ENCODE measurements at places on chromosomes 6 and 20. TPM values are rescaled to one million over a fixed set of nuclear protein-coding genes. Genes with fewer than 3 reads are reported as not detected.

Gene WFDC12
- polyA plus RNA-seq: 0.10 TPM

Gene ZNF334
- polyA plus RNA-seq: 2.0 TPM

DNA sequence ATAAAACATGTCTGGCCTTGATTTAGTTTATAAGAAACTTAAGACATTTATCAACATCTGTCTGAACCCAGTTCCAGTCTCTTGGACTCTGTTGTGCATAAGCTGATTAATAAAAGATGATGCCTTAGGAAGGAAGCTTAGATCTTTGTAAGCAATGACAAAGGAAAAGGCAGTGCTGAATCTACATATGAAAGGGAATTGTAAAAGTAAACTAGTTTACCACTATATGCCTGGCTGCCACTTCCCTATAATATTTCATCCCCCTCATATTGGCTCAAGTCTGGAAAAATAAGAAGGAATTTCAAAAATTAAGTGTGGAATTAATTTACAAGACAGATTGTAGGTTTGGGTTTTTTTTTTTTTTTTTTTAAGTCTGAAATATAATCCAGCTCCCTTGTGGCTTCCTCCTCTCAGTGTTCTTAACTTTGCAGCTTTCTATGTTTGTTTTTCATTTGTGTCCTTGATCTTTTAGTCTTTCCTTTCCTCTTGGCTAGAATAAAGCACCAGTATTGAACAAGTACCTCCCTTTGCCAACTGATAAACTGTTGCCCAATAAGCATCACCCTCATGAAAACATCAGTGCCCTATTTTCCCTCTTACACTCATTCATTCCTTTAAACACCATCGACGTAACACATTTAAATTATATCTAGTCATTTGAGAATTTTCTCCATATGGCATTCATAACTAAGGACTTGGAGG, 146.7 kb upstream of the TBX18 start:
- no peak for DNase-seq

GRCh38 chr6:169820358-169820757, 68.9 kb downstream of the ERMARD start:
- no peak for DNase-seq

GRCh38 chr20:25274481-25274880, 26.6 kb downstream of the PYGB start:
- DNase-seq: no peak

GRCh38 chr6:107542192-107542668, 52.3 kb downstream of the SOBP start:
- no peak for DNase-seq

GRCh38 chr6:53813096-53813495, 18.3 kb downstream of the LRRC1 start:
- no peak for DNase-seq

GRCh38 chr20:60242836-60243505, 284.7 kb downstream of the CDH26 start:
- peak; percentile 75 for DNase-seq

DNA sequence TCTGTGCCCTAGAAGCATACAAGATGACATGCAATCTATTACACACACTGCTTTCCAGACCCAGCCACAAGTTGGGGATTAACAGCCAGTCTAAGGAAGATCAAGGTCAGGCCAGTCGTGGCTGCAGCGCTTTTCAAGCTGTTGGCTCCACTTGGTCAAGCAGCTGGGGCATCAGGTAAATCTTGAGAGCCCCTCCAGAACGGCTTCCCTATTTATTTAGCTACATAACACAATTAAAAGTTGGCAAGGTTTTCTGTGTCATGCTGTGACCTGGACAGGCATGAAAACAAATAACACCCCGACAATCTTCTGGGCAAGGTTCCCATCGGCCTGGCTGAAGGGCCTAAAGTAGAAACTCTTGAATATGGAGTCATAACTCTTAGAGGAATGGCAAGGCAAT, 524.3 kb downstream of the PRKN start:
- DNase-seq: no peak

- no peak for DNase-seq
These were observed 271.1 kb upstream of the AGPAT4 start for GRCh38 chr6:161544801-161545480.

DNA sequence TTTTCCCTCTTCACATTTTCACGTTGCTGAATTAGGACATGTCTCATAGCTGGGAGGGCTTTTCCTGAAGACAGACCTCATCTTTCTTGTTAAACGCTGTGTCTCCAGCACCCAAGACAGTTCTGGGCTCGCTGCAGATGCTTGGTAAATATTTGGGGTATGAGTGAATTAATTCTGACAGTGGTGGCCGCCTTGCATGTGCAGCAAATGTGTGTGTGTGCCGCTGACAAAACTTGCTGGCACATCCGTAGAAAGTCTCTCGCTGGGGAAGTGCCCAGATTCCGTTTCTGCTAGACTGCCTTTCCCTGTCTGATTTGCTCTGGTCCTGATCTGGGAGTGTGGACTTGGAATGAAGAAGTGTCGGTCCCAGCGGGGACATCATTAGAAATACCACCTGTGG, 48.2 kb upstream of the ZNFX1 start:
- DNase-seq: no peak

Gene SSTR4
- not detected for polyA plus RNA-seq

Gene MOCS1
- 4.4 TPM for polyA plus RNA-seq

DNA sequence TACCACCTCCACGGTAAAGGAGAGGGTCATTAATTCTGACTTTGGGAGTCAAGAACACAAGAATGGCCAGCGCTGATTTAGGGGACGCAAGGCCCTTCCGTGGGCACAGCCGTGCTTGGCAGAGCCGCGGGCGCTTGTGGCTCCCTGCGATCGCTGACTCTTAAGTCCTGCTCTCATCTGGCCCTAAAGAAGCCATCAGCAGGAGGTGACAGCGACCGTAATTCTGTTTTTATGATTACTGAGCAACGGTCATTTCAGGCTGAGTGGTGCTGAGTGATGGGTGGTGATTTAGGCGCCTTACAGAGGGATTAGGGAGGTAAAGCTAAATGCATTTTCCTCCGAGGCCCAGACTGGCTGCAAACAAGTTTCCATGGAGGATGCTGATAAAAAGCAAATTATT, 364.6 kb upstream of the SULF2 start:
- no peak for DNase-seq

DNA sequence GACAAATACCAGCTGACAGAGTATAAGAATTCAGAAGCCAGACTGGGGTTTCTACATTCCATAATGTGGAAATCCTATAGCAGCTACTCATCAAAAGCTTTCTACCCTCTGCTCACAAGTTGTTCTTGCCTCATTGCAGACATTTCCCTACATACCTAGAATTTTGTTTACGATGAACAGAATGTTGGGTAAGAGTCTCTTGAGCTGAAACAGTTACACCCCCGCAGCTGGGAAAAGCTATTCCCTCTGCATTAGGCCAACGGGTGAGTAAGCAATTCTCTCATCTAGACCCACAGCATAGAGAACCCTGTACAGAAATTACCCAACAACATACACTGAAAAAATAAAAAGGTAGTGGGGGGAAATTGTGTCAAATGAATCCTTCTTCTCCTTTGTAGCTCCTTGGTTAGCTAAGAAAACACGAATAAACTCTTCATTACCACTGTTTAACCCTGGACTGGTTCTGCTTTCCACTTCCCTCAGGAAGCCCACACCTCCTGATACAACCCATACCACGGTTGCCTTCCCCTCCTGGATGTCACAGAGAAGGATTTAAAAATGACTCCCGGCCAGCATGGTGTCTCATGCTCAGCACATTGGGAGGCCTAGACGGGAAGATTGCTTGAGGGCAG, 215.0 kb upstream of the SHLD1 start:
- peak; percentile 74 for DNase-seq

Gene KIAA0408
- not detected for polyA plus RNA-seq

Gene POPDC3
- 24.4 TPM for polyA plus RNA-seq

DNA sequence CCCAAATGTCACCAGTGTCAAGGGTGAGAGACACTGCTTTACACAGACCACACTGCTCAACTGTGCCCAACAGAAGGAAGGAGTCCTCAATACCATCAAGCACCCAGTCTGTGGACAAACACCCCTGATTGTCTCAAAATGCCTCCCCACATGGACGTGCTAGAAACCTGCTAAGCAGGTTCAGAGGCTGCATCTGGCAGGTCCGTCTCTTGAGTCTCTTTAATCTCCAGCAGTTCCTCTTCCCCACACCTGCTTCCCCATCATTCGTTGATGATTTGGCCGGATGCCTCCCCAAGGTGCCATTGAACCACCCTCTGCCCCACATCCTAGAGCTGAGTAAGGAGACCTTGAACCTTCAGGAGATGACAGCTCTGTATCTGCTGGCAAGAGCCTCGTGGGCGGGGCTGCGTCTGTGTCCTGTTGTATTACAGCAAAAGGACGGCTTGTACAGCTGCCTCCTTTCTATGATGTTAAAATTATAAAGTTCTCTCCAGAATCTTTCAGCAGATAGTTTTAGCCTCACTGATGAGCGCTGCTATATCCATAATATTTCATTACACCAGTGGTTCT, 179.2 kb downstream of the PREX1 start:
- no peak for DNase-seq

Measured in mammary epithelial cell (primary cell).